ENCODE measurements at places on chromosomes 13 and 19.

DNA sequence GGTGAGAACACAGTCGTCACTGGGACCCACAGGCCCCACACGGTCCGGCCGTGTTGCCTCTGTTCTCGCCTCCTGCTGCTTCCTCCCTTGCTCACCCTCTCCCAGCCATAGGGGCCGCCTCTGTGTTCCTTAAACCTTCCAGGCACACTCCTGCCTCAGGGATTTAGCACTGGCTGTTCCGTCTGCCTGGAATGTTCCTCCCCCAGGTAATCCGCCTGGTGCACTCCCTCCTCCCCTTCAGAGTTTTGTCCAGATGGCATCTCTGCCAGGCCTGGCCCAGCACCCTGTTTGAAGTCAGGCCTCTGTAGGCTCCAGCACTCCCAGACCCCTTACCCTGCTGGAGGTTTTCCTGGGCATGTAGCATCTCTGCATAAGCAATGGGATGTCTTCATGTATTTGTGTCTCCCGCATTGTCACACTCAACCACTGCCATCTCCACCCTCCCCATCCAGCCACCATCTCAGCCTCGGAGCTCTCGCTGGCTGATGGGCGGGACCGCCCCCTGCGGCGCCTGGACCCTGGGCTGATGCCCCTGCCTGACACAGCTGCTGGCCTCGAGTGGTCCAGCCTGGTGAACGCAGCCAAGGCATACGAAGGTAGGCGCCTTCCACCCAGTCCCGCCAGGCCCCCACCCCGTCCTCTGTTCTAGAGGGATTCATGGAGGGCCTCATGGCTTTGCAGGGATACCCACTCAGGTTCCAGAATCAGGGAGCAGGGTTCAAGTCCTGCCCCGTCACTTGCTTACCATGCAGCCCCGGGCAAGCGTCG, 25.9 kb downstream of the DPF1 start:
- no peak for DNase-seq

GRCh38 chr13:41032691-41033376, 13.7 kb upstream of the ELF1 start:
- DNase-seq: no peak

- DNase-seq: no peak
Observed at GRCh38 chr13:36891752-36892151, 28.3 kb downstream of the SMAD9 start.

- no peak for DNase-seq
Observed at GRCh38 chr19:35267353-35267817, 1.4 kb upstream of the USF2 start.

- no peak for DNase-seq
Observed at GRCh38 chr13:57264965-57265364, 98.0 kb downstream of the PRR20E start.

GRCh38 chr13:77817521-77817920, 101.1 kb downstream of the EDNRB start:
- DNase-seq: no peak

All from CD4-positive, alpha-beta T cell (primary cell).